ENCODE measurements at places on chromosomes 4 and X. TPM values are rescaled to one million over a fixed set of nuclear protein-coding genes. Genes with fewer than 3 reads are reported as not detected.
A peak's percentile ranks its signal among the peaks of the same experiment; 100 is the strongest.

Gene HPGD
- 10.4 TPM for total RNA-seq

Gene ITIH6
- total RNA-seq: not detected

DNA sequence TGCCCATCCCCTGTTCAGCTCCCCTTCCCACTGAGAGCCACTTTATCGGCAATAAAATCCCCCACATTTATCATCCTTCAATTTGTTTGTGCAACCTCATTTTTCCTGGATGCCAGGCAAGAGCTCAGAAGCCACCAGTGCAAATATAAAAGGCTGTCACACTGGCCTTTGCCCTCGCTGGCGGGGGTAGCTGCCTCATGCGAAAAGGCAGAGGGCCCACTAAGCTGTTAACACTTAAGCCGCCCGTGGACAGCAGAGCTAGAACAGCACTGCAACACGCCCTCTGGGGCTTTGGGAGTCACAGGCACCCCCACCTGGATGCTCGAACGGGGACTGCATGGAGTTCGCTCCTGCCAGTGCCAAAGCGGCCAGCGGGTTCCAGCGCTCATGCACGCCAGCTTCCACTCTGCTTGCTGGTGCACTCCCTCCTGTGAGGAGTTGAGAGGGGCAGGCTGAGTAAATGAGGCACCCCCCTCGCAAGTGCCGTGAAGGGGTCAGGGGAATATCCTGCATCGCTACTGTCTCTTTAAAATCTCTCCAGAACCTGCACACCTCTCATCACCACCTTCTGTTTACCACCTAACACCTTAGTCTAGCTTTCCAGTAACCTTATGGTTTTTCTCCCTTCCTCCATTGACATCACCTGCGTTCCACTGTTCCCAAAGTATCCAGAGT, 99.5 kb downstream of the SORBS2 start:
- no peak for DNase-seq

GRCh38 chrX:22122510-22122909, 90.4 kb downstream of the PHEX start:
- no peak for DNase-seq

GRCh38 chrX:153969904-153970356, 1.7 kb downstream of the HCFC1 start:
- peak; percentile 54 for DNase-seq

DNA sequence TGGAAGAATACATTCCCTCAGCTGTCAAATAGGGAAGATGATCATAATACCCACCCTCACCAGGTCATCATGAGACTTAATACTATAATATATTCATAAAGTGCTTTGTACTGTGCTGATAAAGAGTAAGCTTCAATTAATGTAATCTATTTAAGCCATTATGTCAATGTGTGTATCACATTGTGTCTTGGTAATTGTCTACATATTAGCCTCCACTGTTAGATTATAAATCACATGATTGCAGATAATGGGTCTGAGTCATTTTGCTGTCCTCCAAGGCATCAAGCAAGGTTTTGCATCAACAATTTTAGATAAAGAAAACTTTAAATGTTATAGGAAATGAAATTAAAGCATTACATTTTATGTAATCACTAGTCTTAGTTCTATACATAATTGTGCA, 45.2 kb upstream of the CEP135 start:
- DNase-seq: no peak

DNA sequence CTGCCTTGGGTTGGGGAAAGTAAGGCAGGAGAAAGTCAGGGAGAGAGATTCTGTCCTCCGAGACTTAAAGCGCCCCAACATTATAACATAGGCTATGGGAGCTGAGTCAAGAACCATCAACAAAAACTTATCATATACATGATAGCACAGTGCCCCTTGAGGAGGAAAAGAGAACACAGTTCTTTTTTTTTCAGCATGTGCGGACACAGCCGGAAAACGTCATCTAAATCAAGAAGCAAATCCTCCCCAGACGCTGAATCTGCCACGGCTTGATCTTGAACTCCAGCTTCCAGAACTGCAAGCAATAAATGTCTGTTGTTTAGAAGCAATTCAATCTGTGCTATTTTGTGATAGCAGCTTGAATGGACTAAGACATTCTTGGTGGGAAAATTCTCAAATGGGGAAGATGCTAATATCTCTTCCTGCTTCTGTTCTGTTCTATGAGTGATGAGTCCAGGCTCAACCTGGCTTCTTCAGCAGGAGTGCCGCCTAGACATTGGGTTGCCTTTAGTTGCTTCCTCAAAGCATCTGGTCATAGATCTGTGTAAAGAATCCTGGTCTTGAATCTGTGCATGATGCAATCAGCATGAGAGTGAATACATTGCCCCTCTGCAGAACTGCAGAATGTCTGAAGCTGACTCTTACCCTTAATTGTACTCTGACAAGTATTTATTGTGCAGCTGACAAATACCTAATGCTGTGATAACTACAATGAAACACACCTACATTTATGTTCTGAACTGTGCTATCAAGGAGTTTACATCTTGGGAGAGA, 549.8 kb upstream of the PRKX start:
- DNase-seq: no peak

DNA sequence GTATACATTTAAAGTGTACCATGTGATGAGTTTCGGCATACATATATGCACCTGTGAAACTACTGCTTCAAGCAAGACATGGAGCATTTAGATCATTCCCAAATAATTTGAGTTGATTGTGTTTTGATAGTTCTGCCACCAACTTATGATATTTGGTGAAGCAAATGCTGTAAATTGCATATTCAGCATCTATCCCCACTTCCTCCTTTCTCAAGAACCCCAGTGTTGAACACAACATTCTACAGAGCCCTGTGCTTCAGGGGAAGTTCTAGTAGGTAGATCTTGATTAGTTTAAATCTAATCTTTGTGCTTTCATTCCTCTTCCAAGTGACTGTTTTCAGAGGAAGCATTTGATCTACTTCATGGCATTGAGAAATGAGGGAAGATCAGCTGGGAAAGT, 5.4 kb upstream of the SHROOM3 start:
- no peak for DNase-seq

GRCh38 chrX:43970528-43970927, 2.7 kb downstream of the NDP start:
- DNase-seq: no peak

- DNase-seq: no peak
Measured at GRCh38 chr4:119536572-119537528, 91.8 kb downstream of the PDE5A start.

DNA sequence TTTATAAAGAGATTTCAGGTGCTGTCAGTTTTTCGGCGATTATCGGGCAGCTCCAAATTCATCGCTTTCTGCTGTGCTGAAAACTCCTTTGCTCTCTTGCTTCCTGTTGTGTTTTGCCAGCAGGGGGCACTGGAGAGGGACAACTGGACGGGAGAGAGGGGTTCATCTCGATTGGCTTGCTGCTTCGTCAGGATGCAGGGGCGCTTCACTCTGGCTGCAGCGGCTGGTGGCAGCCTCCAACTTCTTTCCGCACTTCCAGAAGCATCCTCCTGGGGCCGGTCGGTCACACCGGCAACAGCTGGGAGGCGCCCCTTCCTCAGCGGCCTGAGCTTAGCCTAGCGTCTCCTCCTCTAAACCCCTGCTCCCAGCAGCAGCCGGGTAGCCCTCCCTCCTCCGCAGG, 29.5 kb downstream of the MSL3 start:
- peak; percentile 68 for DNase-seq

DNA sequence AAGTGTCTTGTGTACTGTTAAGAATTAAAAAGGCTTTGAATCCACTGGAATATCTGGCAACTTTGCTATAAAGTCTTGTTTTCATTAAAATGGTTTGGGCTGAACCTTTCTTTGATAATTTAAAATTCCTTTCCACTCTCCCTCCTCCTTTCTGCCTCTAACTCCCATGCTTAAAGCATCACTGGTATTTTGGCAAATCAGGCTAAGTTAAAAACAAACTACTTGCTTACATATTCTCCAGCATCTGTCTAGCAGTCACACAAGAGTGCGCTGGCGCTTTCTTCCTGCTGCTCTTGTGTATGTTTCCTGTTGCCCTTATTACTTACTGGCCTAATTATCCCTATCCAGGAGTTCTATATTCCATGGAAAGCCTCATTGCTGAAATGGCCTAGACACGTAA, 136.6 kb downstream of the VEGFC start:
- DNase-seq: no peak

DNA sequence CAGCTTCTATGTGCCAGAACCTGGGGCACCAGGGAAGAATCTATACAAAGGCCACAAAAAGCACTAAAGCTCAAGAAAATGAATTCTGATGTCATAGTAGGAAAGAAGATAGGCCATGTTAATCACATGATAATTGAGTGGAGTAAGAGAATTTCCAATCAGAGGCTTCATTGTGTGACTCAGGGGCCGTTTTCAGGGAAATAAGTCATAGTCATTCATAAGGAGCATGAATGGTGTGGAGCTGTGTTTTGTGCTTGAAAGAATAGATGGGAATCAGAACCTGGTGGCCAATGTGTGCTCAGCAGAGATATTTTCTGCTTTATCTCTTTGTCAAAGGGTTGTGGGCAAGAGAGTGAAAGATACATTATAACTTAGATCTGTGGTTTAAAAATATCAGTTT, 102.4 kb upstream of the ZDHHC15 start:
- DNase-seq: no peak

DNA sequence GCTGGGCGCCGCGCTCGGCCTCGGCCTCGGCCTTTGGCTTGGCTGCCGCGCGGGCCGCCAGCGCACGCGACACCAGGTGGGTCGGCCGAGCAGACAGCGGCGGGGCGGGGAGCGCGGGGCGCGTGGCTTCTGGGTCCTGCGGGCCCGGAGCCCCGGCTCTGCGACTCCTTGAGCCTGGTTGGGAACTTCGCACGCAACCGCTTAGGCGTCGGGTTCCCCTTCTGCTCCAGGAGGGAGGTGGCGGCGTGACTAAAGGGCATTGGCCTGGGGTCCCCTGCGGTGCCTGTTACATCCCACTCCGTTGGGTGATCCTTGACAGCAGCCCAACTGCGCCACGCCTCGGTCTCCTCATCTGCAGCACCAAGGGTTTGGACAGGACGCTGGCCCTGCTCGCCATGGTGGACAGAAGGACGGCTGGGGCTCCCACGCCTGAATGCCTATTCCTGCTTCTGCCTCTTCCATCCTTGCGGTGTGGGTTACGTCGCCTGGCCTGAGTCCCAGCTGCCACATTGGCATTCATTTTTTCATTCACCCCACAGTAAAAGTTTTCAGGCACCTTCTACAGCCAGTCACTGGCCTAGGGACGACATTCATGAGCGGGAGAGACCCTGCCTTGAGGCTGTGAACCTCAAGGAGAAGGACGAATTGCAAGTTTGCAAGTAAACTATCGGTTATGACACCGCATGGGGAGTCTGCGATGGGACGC, 631 bp downstream of the EVC start:
- no peak for DNase-seq

DNA sequence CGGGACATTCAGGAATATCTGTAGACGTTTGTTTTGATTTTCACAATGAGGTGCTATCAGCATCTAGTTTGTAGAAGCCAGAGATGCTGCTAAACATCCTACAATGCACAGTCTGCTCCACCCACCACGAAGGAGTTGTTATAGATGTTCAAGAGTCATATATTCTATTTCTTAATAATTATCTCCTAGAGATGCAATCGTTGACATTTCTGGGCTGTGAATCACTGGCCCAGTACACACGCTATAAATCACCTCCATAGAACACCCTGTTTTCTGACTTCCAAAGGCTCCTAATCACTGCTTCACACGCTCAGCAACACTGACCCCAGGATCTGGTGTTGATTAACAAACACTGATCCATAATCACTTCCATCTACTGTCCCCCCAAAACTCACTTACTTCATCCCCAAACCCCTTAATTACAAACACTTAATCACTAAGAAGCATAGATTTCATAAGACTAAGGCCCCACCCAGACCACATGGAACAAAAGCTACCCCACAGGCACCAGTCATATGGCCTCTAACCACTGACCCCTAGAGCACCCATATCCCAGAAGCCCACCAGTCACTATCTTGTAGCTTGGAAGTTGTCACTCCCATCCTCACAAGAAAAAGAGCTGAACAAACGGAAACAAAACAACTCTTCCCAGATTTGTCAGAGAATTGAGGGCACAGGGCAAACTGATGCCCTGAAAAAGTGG, 31.7 kb upstream of the ZNF41 start:
- no peak for DNase-seq

- DNase-seq: no peak
Measured at GRCh38 chr4:154984148-154984547, 203.1 kb downstream of the RBM46 start.

- DNase-seq: peak; percentile 45
Measured at GRCh38 chrX:119118780-119119395, 8.7 kb downstream of the KIAA1210 start.
